Stimulated activated CD4-positive, alpha-beta T cell treated with anti-CD3 and anti-CD28 coated beads, Interleukin-15, amount 100 ng/mL, for 1 hour (primary cell): ENCODE measurements at places on chromosomes 5 and 9.

GRCh38 chr5:123809594-123810221, 297.7 kb downstream of the CSNK1G3 start:
- no peak for DNase-seq

GRCh38 chr9:14907360-14907685, 2.9 kb downstream of the FREM1 start:
- no peak for DNase-seq

DNA sequence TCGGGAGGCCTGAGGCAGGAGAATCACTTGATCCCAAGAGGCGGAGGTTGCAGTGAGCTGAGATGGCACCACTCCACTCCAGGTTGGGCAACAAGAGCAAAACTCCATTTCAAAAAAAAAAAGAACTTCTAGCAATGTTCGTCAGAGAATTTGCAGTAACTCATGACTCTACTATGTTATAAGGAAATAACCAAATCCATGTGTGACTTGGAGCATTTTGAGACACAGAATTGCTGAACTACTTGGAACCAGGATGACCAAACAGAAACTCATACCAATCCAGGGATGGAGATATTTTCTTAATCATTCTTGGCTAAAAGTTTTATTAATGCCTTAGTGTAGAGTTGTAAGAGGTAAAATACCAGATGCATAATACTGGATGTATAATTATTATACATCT, 99.9 kb upstream of the BNC2 start:
- DNase-seq: no peak

- no peak for DNase-seq
These were observed 51.6 kb upstream of the TXNDC8 start for GRCh38 chr9:110389148-110389750.

- DNase-seq: no peak
These were observed 14.6 kb downstream of the CCDC180 start for GRCh38 chr9:97322105-97322504.
